ENCODE measurements at places on chromosomes 3 and 15.

GRCh38 chr3:71035886-71036285, 547.6 kb downstream of the FOXP1 start:
- DNase-seq, result no peak

DNA sequence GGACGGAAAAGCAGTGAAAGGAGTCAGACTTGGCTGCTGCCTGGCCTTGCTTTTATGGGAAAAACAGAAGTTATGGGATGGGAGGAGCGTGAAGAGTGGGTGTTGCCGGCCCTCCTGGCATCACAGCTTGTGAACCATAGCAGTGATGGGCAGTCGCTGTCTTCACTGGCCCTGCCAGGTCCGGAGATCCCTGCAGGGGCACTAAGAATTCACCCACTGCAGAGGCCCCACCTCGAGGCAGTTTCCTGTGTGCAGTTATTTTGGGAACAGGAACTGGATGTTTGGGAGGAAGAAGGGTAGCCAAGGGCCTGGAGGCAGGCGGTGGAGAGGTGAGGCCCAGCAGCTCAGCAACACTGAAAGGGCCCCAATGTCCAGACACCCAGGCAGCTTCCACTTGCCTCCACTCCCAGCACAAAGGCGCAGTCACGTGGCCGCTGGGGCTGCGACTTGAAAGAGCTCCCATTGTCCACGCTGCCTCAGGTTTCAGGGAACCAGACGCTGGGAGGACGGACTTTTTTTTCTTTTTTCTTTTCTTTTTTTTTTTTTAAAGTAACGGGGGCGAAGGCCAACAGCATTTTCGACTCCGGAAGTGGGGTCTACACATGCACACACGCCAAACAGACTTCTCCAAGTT, 255.6 kb downstream of the ZNF621 start:
- DNase-seq, result no peak

- no peak for DNase-seq
Measured at GRCh38 chr15:62464705-62465104, 299.6 kb upstream of the C2CD4B start.

DNA sequence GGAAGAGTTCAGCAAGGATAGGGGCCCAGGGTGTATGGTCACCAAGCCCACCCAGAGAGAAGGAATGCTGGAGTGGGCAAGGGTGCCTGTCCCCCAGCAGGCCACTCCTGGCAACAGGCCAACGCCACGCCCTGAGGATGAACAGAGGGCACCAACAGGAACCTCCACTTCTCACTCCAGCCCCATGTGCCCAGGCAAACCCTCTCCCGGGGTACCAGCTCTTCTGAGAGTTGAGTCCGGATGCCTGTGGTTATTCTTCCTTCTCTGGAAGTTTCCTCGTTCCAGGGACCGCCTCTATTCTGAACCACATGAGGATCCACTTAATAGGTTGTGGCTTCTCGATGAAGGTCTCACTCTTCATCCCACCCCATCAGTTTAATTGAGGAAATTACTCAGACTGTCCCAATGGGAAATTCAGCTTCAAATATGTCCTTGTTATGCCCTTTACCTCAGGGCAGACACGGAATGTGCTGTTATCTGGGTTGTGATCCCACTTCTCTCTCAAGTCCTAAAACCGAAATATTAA, 114.3 kb downstream of the LIPC start:
- DNase-seq, result no peak

GRCh38 chr3:11076711-11077110, 77.6 kb upstream of the HRH1 start:
- DNase-seq, result no peak

DNA sequence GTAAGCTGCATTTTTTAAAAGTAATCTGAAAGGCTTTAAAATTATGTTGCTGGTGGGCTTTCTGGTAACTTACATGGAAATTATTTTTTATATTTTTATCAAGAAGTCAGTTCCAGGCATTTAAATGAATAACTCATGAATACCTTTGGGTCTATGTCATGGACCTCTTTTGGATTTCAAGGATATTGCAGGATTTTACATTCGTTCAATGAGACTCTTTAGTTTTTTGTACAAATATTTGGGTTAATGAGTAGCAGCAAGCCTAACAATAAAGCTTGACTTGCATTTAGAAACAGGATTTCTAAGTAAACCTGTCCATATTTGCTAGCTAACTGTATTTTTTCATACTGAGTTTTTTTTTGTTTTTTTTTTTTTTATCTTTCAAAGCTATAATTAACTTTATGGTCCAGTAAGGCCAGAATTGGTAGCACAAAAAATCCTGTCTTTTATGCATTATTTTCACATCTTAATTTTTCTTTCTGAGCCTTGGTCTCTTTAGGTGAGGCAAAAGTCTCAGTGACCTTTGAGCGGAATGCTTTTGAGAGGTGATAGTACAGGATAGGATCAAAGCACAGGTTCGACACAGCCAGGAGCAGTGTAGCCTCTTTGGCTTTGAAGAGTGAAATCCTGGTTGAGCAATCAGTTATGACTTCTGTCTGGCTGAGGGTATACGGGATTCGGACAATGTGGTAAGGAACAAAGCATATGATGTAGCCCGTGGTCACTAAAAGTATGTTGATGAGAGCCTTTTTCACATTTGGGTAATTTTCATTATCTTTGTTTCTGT, 4.8 kb downstream of the GPR171 start:
- no peak for DNase-seq

- no peak for DNase-seq
Measured at GRCh38 chr3:194395212-194395611, 3.9 kb downstream of the GP5 start.

- DNase-seq, result no peak
Measured at GRCh38 chr3:52468336-52468735, 12.9 kb downstream of the NISCH start.

- no peak for DNase-seq
Measured at GRCh38 chr3:81363816-81364215, 397.6 kb downstream of the GBE1 start.

- DNase-seq, result no peak
Measured at GRCh38 chr3:31752305-31753049, 219.8 kb downstream of the STT3B start.

DNA sequence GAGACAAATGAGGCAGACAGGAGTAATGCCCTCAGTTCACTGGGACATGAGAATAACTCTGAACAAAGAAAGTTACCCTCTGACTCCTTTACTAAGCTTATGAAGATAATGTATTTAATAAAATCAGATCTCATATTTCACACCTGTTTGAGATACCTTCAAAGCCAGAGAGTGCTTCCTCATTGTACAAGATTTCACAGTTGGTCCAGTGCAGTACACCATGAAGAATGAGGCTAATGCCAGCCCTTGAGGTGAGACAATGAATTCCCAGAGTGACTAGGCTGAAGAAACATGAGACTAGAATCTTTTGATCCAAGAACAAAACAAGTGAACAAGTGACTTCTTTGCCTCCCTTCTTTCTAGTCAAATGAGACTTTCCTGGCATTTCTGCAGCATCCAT, 1133.8 kb downstream of the TUSC7 start:
- DNase-seq, result no peak

- no peak for DNase-seq
Measured at GRCh38 chr3:73448761-73449301, 175.9 kb downstream of the PDZRN3 start.

DNA sequence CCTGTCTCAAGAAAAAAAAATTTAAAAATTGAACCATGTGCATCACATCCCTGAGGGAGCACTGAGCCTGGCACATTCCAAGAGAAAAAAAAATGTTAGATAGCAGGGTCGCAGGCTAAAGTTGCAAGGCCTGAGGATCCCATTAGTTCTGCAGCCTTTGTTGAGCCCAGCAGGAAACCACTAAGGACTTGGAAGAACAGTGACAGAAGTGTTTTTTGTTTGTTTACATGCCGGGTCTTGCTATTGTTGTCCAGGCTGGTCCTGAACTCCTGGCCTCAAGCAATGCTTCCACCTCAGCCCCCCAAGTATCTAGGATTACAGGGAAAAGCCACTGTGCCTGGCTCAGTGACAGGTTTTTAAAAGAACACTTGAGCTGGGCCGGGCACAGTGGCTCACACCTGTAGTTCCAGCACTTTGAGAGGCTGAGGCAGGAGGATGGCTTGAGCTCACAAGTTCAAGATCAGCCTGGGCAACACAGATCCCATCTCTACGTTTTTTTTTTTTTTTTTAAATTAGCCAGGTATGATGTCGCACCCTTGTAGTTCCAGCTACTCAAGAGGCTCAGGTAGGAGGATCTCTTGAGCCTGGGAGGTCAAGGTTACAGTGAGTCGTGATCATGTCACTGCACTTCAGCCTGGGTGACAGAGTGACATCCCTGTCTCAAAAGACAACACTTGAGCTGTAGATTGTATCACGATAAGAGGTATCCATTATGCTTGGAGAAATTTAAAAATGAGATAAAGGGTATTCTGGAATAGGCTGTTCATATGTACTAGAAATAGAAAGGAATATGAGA, 15.2 kb downstream of the CHAC1 start:
- DNase-seq, result no peak

DNA sequence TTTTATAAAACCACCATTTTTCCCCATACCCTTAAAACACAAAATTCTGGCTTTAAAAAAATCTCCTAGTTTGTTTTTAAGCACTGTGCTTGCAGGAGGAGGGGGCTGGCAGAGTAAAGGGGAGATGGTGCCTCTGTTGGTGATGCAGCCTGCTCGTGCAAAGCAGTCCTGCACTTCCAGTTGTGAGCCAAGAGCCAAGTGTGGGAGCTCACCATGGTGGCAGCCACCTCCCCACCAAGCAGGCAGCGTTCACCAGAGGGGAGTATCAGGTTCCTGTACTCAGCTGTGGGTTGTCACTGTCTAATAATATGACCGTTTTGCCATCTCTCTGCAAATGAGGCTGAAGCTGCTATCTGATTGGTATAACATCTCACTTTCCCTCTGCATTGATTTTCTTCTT, 164.8 kb downstream of the SYNPR start:
- no peak for DNase-seq

GRCh38 chr15:80906159-80906766, 83.4 kb downstream of the MESD start:
- DNase-seq, result no peak

- no peak for DNase-seq
Measured at GRCh38 chr3:114649331-114649730, 355.5 kb downstream of the TIGIT start.

- DNase-seq, result no peak
Measured at GRCh38 chr3:852033-852432, 240.8 kb upstream of the CNTN6 start.

DNA sequence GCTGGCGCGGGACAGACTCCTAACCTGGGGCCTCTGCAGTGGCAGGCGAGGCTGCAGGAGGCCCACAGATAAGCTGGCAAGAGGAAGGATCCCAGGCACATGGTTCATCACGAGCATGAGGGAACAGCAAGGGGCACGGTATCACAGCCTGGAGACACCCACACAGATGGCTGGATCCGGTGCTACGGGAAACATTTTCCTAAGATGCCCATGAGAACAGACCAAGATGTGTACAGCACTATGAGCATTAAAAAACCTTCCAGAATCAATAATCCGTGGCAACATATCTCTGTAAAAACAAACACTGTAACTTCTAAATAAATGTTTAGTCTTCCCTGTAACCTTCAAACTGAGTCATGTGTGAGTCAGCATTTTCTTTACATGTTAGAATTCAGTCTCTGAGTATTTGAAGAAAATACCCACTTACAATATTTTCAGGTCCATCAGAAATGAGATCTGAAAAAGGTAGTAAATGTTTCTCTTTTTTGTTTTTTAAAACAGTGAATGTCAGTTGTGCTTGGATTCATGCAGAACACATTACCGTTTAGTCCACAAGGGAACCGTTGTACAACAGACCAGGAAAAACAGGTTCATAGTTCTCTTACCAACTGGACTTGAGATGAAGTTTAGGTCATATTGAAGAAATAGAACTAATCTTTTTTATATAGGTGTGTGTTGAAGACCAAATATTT, 75.9 kb downstream of the BOC start:
- DNase-seq, result peak; percentile 35

GRCh38 chr15:57198654-57199291, 177.5 kb upstream of the CGNL1 start:
- DNase-seq, result no peak

DNA sequence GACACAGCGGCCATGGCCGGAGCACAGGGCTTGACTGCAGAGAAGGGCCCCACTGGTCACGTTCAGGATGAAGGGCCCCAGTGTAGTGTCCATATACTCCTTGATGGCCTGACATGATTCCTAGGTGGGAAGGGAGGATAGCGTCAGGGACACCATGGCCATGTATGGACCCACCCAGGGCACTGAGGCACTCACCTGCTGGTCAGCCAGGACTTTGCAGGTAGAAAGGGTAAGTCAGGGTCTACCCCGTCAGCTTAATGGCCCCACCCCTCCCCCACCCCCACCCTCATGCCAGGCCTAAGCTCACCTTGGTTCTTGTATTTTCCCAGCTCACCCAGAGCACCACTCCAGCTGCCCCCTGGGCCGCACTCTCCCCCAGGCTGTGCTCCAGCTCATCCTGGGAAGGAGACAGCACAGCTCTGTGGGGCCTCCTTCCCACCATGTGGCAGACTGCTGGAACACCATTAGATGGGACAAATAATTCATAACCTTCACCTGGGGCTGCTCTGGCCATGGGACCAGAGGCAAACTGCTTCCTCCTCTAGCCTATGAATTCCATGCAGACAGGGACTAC, 1.6 kb upstream of the HYAL3 start:
- no peak for DNase-seq

- no peak for DNase-seq
Measured at GRCh38 chr3:23806534-23807423, 1.0 kb downstream of the UBE2E1 start.

DNA sequence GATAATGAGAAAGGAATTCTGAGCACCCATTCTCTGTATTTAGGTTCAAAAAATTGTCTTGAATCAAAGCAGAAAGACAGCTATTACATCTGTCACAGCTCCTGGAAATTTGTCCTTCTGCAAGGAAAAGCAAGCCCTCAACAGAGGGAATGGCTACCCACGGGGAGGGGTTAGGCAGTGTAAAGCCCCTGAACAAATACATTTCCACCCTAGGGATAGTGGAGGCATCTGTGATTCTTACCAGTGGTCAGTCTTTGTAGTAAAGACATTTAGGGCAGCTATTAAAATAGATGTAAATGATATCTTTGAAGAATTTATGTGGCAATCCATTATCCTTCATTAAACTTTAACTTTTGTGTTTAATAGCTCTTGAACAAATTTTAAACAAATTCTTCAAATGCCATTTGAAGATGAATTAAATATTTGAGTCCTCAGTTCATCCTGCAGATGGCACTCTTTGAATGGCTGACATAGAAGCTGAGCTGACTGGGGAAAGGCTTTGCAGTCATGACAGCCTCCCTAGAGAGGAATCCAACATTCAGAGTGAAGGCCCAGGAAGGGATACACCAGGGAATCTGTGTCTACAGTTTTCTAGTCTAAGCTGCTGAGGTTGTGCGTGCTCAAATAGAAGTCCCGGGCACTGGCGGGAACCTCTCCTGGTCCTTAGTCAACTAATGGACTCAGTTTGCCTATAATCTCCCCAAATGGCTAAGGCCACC, 359.7 kb upstream of the ROPN1 start:
- peak; percentile 40 for DNase-seq

GRCh38 chr3:146543461-146544001, 876 bp downstream of the PLSCR1 start:
- no peak for DNase-seq

DNA sequence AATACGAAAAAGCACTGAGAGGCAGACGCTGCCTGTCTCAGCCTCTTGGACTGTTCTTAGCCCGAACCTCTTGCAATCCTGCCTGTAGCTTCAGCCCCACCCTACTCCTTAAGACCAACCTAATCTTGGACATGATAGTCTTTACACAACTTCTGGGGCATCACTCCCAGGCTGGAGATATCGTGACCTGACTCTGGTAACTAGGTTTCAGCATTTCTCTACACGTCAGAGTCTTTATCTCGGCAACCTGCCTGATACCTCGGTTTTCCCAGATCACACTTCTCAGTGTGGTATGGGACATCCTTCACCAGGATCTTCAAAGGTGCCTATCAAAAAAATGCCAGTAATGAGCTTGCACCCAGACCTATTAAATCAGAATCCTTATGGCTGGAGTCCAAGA, 590.2 kb upstream of the KCNMB2 start:
- no peak for DNase-seq

Data from AG09309 (cell line).